GM06990 (cell line): ENCODE measurements at places on chromosomes 11 and 22.

DNA sequence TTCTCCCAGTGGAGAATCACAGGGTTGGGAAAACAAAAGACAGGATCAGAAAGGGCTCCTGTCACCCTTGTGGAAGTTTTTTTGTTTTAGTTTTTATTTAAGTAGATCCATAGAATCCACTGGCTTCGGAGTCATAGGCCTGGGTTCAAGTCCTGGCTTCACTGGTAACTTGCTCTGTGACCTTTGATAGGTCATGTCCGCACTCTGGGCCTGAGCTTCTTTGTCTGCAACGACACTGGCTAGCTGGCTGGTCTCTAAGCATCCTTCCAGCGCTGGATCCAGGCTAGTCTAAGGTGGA is 1.4 kb downstream of the ZFTA start:
- no peak for DNase-seq

DNA sequence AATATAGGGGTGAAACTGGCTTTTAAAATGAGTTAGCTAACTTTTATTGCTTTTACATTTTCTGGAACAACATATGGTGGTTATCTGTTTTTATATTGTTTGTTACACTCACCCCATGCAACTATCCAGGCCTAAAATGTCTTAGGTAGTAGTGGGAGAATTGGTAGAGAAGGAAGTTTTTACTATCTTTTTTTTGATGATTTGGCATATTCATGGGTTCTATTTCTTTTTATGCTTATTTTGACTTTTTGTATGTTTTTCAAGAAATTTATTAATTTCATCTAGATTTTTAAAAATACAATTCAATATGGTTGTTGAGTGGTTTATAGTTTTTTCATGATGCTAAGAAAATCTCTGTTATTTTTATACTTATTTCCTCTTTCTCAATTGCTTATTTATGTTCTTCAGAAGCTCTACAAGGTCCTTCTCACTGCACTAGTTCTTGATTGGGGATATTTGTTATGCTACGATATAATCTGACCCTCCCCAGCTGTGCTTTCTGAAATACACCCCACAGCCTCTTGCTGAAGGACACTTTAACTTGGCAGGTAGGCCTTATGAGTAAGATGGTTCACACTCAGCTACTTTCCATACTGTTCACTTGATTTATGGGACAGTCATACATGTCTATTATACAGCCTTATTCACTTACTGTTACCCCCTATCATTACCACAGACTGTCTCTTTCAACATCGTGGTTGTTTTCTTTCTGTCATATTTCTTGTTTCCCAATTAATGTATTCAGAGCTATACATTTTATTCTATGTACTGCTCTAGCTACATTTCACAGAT is 431.2 kb downstream of the METTL15 start:
- DNase-seq: no peak

DNA sequence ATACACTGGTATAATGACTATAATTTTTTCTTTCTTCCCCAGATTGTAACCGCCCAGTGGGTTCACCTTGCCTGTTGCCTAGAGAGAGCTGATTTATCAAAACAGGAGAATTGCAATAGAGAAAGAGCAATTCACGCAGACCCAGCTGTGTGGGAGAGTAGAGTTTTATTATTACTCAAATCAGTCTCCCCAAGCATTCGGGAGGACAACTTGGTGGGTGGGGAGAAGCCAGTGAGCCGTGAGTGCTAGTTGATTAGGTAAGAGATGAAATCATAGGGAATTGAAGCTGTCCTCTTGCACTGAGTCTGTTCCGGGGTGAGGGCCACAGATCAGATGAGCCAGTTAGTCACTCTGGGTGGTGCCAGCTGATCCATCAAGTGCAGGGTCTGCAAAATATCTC is 73.2 kb downstream of the SLC35F2 start:
- DNase-seq: no peak

DNA sequence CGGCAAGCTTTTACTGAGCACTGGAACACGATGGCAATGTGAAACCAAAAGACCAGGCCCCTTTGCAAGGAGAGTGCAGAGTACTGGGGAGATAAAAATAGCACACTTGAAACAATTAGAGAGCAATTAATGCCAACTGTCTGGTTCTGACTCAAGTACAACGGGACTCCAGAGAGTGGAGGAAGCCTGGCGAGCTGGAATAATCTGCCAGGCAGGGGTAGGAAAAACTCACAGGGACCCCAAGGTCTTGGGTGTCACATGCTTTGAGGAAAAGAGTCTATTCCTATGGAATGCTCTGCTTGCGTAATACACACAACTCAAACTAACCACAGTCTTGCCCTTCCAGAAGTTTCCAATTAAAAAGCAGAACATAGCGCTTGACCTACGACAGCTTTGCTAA is 113.0 kb upstream of the CLMP start:
- DNase-seq: no peak

GRCh38 chr11:76738618-76739240 is 44.4 kb upstream of the TSKU start:
- no peak for DNase-seq

- DNase-seq: no peak
These were observed 187.3 kb upstream of the SYT13 start for GRCh38 chr11:45473341-45473895.

GRCh38 chr11:104487046-104487806 is 323.3 kb upstream of the PDGFD start:
- DNase-seq: no peak

DNA sequence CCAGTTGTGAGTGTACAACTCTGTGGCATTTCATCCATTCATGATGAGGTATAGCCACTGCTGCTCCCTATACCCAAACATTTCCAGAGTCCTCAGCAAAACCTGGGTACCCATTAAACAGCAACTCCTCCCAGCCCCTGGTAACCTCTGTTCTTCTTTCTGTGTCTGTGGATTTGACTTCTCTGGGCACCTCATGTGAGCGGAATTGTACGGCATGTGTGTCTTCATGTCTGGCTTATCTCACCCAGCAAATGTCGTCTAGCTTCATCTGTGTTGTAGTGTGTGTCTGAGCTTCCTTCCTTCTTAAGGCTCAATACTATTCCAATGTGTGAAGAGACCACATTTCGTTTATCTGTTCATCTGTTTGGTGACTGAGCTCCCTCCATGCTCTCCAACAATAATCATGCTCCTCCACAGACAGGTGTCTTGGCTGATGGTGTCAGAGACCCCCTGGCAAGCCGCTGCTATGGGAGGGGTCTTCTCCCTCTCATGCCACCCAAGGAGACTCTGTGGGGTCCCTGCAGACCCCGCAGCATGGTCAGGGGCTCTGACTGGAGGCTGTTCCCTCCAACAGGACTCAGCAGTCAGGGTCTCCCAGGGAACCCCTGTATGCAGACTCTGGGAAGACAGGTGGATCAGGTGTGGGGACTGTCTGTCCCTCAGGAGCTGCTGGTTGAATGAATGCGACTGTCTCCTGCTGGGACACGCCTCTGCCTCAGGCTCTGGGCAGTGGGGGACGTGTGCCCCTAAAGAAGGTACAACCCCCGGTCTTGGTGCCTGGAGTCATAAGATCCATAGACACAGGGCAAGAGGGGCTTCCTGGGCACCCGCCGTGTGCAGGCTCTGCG is 52.7 kb downstream of the SMIM38 start:
- DNase-seq: no peak

DNA sequence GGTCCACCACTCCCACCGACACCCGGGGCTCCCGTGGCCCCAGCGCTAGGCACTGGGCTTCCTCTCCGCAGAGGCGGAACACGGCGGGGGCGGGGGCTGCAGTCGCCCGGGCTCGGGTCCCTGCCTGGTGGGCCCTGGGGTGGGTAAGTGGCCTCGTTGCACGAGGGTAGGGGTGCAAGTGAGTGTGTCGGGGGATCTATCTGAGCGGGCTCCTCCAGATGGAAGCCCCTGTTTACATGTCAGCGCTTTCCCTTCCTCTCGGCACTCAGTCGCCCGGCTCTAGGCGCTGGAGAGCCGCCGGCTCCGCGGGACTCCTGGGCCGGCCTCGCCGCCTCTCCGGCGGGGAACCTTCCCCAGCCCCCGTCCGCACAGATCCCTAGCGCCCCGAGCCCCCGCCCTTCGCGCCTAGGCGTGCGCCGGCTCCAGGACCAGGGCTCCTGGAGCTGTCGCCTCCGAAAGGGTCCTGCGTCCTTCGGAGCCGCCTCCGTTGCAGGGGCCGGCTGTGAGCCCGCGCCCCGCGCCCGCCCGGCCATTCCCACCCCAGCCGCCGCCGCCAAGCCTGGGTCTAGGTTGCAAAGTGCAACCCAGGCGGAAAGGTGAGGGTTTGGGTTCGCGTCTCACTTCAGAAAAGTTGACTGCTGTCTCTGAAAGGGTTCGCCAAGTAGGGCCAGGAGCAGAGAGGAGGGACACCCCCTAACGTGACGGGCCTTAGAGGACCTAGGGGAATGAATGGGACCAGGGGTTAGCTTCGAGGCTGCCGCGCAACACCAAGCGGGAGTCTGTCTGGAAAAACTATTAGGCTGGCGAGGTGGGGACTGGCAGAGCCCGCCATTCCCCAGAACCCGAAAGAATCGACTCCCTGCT is 978 bp downstream of the FLI1 start:
- DNase-seq: peak; percentile 51

DNA sequence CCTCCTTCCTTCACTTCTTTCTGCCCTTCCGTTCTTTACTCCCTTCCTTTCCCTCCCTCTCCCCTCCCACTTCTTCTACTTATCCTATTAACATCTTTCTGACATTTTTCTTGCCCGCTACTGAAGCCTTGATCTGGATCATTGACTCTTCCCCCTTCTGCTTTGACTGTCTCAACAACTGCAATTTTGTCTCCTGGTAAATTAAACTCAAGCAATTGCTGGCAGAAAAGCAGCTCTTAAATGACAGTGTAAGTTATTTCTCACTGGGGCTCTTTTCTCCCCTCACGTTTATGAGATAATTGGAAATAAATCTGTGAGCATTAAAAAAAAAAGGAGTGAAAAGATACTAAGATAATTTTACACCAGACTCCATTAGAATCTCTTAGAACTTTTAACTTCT is 120.0 kb downstream of the SLC17A6 start:
- no peak for DNase-seq

- peak; percentile 80 for DNase-seq
These were observed 569.9 kb upstream of the CADM1 start for GRCh38 chr11:116073854-116074837.

DNA sequence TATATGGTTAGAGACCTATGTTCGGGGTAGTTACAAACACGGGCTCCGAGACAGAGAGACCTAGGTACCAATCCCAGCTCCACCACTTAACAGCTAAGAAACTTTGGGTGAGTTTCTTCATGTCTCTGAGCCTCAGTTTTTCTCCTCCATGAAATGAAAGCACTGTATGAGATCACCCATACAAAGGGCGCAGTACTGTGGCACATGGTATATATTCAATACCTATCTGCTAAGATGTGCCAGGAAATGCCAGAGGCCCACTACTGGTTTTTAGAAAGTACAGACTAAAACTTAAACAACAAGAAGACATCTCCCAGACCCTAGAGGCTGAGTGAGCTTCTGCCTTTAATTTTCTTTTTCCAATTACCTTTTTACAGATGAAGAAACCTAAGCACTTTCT is 69.5 kb downstream of the SLC1A2 start:
- no peak for DNase-seq

DNA sequence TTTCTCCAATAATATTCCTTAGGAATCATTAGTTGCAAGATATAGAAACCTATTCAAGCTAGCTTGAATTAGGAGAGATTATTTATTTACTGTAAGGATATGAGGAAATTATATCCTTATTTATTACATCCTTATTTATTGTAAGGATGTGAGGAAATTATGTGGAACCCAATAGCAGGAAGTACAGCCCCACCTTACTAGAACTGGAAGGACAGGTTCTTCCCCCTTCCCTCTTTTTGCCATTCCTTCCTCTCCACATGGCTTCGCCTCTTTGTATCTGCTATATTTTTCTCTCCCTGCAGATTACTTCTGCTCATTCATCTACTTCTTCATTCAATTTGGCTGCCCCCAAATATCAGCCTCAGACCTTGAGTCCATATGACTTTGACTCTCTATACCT is 49.5 kb upstream of the B3GNT6 start:
- DNase-seq: no peak

- no peak for DNase-seq
These were observed 20.8 kb downstream of the HSPA8 start for GRCh38 chr11:123041185-123041584.

- DNase-seq: no peak
These were observed 16.2 kb downstream of the PIWIL4 start for GRCh38 chr11:94583213-94583865.

DNA sequence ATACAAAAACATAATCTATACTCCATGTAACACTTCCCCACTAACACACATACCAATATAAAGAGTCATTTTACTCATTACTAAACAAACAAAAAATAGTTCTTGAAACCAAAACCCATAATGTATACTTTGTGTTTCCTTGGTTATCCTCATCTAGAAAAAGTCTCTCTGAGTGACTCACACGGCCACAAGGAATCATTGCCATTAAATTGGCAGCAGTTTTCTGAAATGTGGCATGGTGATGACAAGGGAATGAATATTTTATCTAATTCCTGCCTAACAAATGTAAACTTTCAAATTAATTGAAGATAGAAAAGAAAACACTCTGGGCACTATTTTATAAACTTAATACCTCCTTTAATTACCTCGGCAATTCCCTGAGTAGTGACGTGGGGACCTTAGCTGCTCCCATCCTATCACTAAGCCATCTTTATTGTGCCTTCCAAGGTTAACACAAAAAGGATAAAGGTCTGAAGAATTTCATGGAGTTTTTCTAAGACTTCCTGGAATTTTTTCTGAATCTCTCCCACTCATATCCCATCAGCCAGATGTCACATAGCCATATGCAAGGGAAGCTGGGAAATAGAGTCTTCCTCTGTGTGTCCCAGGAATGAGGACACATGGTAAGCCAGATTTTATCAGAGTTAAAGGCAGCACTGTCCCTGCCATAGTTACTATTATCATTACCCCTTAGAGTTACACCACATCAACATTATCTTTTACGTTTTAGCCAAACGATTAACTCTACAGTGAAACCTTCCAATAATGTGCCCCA is 857.2 kb upstream of the TENM4 start:
- DNase-seq: no peak

DNA sequence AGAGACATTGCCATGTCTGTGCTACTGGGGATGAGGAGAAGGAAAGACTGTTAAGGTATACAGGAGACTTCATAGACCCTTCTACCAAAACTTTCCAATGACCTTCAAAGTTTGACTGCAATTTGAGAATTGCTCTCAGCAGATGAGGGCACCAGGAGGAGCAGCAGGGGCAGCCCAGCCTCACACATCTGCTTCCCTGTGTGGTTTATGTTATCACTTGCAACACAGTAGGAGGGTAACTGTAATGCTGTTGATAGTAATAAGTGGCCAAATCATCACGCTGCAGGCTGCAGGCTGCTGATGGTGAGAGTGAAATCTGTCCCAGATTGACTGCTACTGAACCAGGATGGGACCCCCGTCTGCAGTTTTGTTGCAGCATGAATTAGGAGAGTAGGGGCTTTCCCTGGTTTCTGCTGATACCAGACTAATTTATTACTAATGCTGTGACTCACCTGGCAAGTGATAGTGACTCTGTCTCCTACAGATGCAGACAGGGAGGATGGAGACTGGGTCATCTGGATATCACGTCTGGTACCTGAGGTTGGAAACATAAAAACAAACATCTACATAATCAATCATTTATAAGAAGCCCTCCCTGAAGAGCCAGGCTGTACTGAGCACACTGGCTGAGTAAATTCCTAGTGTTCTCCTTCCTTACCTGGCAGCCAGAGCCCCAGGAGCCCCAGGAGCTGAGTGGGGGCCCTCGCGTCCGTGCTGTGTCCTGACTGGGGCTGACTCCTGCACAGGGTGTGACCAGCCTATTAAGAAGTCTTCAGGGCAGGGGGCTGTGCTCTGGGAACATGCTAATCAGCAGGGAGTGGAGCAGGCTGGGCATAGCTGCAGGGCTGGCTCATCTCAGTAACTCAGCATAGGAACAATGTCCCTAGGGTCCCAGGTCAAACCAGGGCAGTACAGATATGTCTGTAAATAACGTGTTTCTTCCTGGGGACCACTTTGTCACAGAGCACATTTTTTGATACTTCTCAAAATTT is 74.4 kb downstream of the GAB4 start:
- no peak for DNase-seq
